ENCODE measurements at places on chromosomes 11 and 22. TPM values are rescaled to one million over a fixed set of nuclear protein-coding genes. Genes with fewer than 3 reads are reported as not detected.

- DNase-seq, result no peak
Observed at GRCh38 chr11:61481806-61482205, 26.7 kb upstream of the LRRC10B start.

DNA sequence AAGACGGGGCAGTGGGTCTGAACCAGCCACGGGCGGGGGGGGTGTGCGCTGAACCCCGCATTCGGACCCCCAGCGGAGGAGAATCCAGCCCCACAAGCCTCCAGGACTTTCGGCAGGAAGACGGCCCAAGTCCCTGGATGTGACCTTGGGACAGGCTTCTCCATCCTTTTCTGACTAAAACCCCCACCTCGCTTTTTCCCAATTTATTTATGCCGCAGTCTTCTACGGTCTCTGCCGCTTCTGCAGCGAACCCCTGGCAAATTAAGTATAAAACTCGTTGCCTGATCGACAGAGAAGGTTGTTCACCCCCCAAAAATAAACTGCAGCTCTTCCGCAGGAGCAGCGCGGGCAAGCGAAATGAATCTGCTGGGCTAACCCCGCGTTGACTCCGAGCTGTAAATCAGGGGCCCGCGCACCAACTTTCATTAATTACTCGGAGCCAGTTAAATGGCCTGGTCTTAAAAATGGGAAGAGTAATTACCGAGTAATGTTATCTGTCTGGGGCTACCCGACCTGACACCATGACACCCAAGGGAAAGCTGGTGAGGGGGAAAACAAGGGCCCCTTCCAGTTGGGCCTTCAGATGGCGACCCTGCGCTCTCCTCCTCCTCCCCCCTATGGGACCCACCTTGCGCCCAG, 6.6 kb downstream of the WT1 start:
- DNase-seq, result no peak

DNA sequence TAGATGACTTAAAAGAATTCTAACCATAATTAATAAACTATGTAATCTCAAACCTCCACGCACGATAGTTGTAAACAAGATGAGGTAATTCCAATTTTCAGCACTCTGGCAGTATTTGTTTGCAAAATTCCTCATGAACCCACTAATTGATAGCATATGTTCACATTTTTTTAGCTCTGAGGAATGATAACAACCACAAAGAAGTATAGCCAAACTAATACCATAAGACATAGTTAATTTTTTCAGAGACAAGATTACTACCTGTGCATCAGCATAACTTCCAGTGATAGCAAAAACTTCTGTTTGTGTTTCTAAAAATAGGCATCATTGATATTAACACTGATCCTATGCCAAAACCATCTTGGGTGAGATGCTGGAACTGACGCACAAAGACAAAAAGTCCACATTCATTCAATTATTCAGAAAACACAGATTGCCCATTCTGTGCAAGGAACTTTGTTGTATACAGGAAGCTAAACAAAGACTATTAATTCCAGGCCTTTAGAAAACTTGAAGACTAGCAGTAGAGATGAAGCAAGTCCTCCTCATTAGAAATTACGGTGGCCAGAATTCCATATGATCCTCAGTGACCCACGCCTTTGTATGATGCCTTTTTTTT, 57.7 kb downstream of the PDGFD start:
- no peak for DNase-seq

DNA sequence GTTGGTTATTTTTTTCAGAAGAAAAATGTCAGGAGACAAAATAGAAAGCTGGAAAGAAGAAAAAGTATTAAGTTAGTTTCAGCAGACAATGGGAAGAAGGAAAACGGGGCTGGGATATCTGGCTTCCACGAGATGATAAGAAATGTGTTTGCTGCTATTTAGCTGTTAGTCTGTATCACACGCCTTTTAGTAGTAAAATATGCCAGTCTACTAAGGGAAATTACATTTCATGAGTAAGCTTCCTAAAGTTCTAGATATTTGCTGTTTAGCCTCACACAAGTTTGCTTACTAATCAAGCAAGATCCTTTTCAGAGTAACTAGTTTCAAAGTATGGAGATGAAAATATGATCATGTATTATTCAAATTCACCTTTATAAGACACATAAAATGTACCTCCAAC, 1.5 kb downstream of the OR51B4 start:
- DNase-seq, result no peak

DNA sequence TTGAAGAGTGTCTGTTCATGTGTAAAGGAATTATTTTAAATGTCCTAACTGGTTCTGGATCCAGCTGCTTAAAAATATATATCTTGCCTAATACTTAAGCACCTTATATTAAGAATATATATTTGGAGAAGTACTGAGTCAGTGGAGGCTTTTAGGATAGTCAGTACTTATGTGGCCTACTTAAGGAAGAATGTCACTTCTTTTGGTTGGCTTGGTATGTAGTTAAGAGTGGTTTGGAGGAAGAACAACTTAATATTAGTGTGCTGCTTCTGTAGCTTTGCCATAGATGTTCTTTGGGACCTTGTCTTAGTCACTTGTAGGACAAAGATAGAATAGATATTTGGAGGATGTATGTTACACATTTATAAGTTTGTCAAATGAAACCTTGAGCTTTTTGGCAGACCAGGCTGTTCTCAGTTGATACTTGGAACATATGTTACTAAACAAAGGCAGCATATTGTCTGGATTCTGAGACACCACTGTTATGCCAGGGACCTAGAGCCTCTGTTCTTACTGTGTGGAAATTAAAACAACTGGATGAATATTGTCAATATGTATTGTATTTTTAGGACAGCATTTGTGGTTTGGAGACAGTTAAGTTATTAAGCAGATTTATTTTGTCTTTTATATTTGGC, 4.9 kb downstream of the HIPK3 start:
- DNase-seq, result no peak

DNA sequence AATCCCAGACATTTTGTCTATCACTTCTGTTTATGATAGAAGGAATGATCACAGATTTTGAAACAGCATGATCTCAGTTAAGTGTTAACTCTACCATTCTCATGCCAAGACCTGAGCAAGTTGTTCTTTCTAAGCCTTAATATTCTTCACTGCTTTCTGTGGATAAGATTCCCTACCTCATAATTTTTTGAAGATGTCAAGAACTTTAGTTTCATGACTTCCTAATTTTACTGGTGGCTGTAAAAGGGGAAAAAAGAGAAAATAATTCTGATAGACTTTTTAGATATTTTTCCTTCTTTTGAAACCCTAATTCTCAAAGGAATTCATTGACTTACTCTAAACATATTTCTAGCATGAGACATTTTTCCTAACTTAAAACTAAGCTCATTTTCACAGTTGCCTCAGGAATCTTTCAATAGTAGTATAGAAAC, 520.0 kb upstream of the LUZP2 start:
- DNase-seq, result no peak

- DNase-seq, result no peak
Observed at GRCh38 chr11:127492029-127492428, 491.5 kb upstream of the KIRREL3 start.

GRCh38 chr11:74310857-74311256, 583 bp downstream of the P4HA3 start:
- no peak for DNase-seq

Gene C11orf16
- polyA plus RNA-seq, result not detected

Gene GP1BB
- 1.3 TPM for polyA plus RNA-seq

Gene SLC25A18
- polyA plus RNA-seq, result not detected

Gene CXCR5
- polyA plus RNA-seq, result 0.15 TPM

All from small intestine (tissue), 16 donors.